IMR-90 (cell line): ENCODE measurements at places on chromosomes 3 and 15.

DNA sequence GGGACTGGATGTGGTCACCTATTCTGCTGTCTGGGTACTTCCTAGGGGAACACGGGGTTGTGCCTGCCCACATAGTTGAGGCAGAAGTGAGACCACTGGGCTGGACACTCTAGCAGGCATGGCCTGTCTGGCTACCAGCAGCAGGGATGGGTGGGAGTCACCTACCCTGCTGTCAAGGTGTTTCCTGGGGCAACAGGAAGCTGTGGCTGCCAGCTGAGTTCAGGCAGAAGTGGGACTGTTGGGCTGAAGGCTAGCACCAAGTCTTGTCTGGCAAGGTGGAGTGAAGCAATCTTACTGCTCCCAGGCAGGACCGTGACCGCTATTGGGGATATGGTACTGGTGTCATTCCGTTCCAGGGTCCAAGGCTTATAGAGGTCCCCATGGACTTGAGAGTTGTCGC is 20.3 kb upstream of the ZDHHC23 start:
- DNase-seq: no peak

GRCh38 chr15:68525815-68526214 is 53.0 kb upstream of the CORO2B start:
- no peak for DNase-seq

- DNase-seq: no peak
Measured at GRCh38 chr3:125220183-125220582, 7.6 kb upstream of the SLC12A8 start.

DNA sequence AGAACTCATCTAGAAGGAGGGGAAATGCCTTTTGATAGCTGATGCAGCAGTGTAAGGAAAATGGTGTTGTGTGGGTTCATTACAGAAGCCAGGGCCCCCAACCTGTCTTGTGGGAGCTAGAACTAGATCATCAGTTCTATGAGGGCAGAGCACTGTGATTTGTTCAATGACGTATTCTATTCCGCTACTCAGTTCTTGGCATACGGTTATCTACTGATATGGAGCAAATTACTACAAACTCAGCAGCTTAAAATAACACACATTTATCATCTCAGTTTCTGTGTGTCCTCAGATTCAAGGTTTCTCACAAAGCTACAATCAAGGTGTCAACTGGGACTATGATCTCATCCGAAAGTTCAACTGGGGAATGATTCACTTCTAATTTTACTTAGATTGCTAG is 250.5 kb downstream of the FEZF2 start:
- DNase-seq: no peak

DNA sequence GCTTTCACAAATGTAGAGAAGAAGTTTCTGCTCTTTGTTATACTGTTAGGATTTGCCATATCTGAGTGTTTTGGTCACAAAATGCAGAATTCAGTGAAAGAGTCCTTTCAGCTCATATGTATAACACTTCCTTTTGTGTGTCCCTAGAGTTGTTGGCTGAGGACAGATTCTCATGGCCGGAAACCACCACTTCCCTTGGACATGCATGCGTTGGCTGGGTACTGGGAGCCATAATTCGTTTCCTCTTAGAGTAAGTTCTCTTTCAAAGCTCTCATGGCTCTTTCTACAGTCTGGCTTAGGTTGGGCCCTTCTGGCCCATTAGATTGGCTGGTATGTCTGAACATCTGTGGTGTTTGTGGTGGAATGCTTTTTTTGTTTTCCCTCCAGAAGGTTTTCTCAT is 298.5 kb downstream of the DIPK2A start:
- no peak for DNase-seq

DNA sequence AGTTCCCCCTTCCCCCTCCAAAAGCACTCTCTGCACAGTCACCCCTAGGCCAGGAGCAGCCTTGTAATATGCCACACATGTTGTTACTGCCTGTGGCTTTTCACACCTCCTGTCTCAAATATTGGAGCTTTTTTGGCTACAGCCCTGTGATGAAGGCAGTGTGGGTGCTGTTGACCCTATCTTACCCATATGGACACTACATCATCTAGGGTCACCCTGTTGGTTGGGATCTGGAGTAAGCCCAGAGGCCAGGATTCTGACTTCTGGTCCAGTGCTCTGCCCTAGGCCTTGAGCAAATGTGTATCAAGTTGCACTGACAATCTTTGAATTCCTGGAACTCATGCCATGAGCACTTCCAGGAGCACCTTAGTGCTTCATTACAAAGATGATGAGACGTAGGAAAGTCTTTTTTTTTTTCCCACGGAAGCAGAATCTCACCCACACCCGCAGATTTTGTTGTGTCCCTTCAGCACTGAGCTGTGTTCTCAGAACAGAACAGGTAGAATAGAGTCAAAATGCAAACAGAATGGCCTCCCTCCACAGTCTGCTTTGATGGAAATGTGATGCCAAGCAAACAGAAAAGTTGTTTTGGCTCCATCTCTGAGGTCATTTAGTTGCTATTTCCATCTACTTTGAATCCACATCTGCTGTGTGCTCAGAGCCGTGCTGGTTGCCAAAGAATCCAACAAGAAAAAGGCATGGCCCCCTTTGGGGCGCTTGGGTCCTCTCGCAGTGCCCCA is 49.6 kb downstream of the SMAD3 start:
- DNase-seq: peak; percentile 56

- no peak for DNase-seq
Measured at GRCh38 chr3:37315669-37316068, 141.3 kb upstream of the LRRFIP2 start.
